Suprapubic skin (tissue), 4 donors: ENCODE measurements at places on chromosomes 13 and 19. TPM values are rescaled to one million over a fixed set of nuclear protein-coding genes. Genes with fewer than 3 reads are reported as not detected.

GRCh38 chr19:1088416-1089010, 6.7 kb downstream of the POLR2E start:
- no peaks in the 10 kb centered on the region for H3K27me3 ChIP-seq
- peak overlapping the region; percentile 75 for H3K27ac ChIP-seq

DNA sequence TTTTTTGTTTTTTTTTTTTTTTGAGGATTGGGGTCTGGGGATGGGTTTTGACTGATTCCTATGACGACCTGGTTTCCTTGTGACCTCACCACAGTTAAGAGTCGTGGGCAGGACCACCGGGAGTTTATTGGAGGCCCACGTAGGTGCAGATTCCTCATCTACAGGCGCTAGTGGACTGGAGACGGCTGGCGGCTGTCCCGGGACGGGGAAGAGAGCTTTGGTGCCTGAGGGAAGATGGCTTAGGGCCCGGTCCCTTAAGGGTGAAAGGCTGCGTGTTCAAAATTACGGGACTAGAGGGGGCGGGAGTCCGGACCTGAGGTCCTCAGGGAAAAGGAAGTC, 682 bp upstream of the TEAD2 start:
- no peak for DNase-seq
- peaks cover 39% of the 10 kb centered on the region for H3K4me1 ChIP-seq
- H3K4me3 ChIP-seq: peak overlapping the region; percentile 79
- peaks cover 14% of the 10 kb centered on the region for H3K36me3 ChIP-seq
- peak overlapping the region; percentile 93 for H3K27ac ChIP-seq

- no peak for DNase-seq
- no peak overlapping the region for H3K27ac ChIP-seq
- H3K4me3 ChIP-seq: no peak overlapping the region
These were observed 32.9 kb downstream of the TSHZ3 start for GRCh38 chr19:31316201-31316951.

DNA sequence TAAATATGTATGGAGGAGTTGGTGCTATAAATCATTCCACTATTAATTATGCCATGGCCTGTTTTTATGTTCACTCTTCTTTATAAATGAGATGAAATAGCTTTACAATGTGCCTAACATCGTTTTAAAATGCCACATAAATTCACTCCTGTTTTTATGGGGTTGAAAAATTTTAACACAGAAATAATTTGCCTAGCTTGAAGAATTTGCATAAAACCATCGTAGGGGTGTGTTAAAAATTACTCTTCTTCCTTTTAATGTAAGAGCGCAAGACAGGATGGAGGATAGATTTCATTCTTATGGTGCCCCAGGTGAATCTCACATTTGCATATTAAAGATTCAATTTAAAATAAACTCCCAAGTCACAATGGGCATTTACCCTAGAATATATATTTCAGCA, 447.8 kb downstream of the OXGR1 start:
- DNase-seq: no peak
- no peaks in the 10 kb centered on the region for H3K36me3 ChIP-seq
- H3K27me3 ChIP-seq: no peaks in the 10 kb centered on the region

GRCh38 chr19:927780-928401, 2.1 kb downstream of the ARID3A start:
- peaks cover 8% of the 10 kb centered on the region for H3K36me3 ChIP-seq
- no peaks in the 10 kb centered on the region for H3K27me3 ChIP-seq
- peak overlapping the region; percentile 97 for H3K4me3 ChIP-seq
- peaks cover 33% of the 10 kb centered on the region for H3K4me1 ChIP-seq
- H3K27ac ChIP-seq: peak overlapping the region; percentile 80

DNA sequence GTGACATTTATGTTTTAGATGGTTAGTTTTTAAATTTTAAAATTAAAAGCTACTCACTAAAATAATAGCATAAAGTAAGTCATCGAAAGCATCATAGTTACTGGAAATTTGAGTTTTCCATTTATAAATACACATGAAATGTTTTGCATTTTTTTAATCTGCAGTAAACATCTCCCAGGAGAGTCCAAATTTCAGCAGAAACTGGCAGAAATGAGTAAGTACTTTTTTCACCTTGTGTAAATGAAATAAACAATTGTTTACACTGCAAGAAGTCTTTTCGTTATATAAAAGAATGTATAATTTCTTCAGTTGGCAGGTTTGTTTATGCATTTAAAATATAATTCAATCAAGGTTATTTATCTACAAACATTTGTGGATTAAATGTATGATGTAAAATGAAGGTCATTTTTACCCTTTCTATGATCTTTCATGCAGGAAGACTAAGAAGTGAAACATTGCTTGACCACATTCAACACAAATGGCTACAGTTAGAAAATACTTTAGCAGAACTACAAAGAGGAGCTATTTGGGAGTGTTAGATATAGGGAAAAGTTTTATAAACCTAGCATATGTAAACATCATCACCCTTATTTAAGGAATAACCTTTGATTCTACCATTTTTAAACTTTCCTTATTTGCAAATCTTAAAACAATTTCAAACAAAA, 55.6 kb downstream of the RCBTB2 start:
- H3K4me1 ChIP-seq: no peaks in the 10 kb centered on the region
- H3K27ac ChIP-seq: no peak overlapping the region
- no peaks in the 10 kb centered on the region for H3K27me3 ChIP-seq
- DNase-seq: no peak
- H3K36me3 ChIP-seq: peaks cover 11% of the 10 kb centered on the region

- no peaks in the 10 kb centered on the region for H3K4me1 ChIP-seq
- H3K27ac ChIP-seq: no peak overlapping the region
These were observed 111.4 kb downstream of the GPC6 start for GRCh38 chr13:93338030-93338429.

DNA sequence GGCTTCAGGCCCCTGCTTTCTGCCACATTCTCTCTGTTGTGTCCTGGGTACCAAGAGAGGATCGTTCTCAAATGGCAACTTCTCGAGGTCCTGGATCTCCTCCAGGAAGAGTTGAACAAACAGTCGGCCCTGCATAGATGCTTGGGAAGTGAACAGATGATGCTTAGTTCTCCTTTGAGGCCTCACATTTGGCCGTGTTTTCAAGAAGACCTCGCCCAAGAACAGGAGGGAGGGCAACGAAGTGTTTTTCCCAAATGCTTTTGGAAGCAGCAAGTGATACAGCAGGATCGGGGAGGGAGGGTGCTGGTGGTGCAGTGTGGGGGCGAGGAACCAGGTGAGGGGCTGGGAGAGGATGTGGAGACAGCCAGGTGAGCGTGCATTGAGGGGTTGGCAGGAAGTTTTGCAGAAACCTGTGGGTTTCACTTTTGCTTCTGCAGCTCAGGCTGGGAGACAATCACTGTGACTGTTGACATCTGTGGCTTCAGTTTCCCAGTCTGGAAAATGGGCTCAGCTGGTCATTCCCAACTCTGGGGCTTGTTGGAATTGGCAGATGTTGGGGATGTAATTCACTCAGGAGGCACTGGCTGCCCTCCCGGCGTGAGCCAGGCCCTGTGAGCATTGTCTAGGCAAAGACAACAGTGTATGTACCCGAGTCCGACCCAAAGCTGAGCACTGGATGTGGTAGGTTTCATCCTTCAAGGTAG, 21.6 kb downstream of the MAST3 start:
- peaks cover 34% of the 10 kb centered on the region for H3K4me1 ChIP-seq
- H3K4me3 ChIP-seq: peak overlapping the region; percentile 84
- peaks cover 14% of the 10 kb centered on the region for H3K36me3 ChIP-seq
- H3K27ac ChIP-seq: no peak overlapping the region

GRCh38 chr13:59513686-59514085, 650.0 kb downstream of the DIAPH3 start:
- no peaks in the 10 kb centered on the region for H3K36me3 ChIP-seq
- H3K27ac ChIP-seq: no peak overlapping the region
- no peaks in the 10 kb centered on the region for H3K4me1 ChIP-seq
- no peak for DNase-seq

GRCh38 chr19:49160450-49161189, 3.0 kb downstream of the TRPM4 start:
- H3K4me1 ChIP-seq: peaks cover 31% of the 10 kb centered on the region
- H3K27me3 ChIP-seq: no peaks in the 10 kb centered on the region
- no peak for DNase-seq

GRCh38 chr19:17379221-17379631, 2.1 kb upstream of the PLVAP start:
- no peak for DNase-seq
- H3K4me1 ChIP-seq: peaks cover 9% of the 10 kb centered on the region
- H3K36me3 ChIP-seq: no peaks in the 10 kb centered on the region
- H3K4me3 ChIP-seq: no peak overlapping the region
- H3K27ac ChIP-seq: no peak overlapping the region

- no peaks in the 10 kb centered on the region for H3K36me3 ChIP-seq
- no peak overlapping the region for H3K4me3 ChIP-seq
- peaks cover 7% of the 10 kb centered on the region for H3K4me1 ChIP-seq
- peak overlapping the region; percentile 20 for H3K27ac ChIP-seq
- no peaks in the 10 kb centered on the region for H3K27me3 ChIP-seq
These were observed 94.2 kb downstream of the FRY start for GRCh38 chr13:32125751-32126150.

DNA sequence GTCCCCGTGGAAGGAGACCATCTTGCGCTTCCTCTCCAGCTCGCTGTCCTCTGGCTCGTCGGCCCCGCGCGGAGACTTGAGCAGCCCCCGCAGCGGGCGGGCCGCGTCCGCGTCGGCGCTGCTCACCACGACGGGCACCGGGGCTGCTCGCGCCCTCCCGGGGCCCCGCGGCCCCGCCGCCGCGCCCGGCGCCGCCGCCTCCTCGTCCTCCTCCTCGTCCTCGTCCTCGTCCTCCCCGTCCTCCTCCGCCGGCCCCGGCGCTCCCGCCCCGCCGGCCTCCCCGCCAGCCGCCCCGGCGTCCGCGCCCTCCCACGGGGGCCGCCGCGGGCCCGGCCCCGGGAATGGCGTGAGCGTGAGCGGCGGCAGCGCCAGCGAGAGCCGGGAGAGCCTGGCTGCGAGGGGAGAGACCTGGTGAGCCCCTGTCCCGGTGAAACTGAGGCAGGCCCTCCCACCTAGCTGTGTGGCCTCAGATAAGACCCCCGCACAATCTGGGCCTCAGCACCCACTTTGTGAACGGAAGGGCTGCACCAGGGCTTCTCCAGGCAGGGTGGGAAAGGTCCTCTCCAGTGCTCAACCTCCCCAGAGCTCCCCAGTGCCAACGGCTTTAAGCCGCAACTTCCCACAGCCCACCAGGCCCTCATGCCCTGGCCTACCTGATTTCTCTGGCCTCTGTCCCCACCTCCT, 17.8 kb downstream of the LMTK3 start:
- peaks cover 15% of the 10 kb centered on the region for H3K27me3 ChIP-seq
- DNase-seq: no peak
- H3K36me3 ChIP-seq: no peaks in the 10 kb centered on the region

Gene LYPD5
- total RNA-seq: 99.7 TPM

Gene RFPL4A
- not detected for total RNA-seq

Gene EPS8L1
- total RNA-seq: 319 TPM

Gene CNFN
- 52.9 TPM for total RNA-seq

Gene IGSF23
- total RNA-seq: not detected

Gene HRC
- total RNA-seq: 0.47 TPM
